ENCODE measurements at places on chromosomes 12 and 14.

- no peak for DNase-seq
Measured at GRCh38 chr14:72679536-72680151, 214.3 kb downstream of the DPF3 start.

DNA sequence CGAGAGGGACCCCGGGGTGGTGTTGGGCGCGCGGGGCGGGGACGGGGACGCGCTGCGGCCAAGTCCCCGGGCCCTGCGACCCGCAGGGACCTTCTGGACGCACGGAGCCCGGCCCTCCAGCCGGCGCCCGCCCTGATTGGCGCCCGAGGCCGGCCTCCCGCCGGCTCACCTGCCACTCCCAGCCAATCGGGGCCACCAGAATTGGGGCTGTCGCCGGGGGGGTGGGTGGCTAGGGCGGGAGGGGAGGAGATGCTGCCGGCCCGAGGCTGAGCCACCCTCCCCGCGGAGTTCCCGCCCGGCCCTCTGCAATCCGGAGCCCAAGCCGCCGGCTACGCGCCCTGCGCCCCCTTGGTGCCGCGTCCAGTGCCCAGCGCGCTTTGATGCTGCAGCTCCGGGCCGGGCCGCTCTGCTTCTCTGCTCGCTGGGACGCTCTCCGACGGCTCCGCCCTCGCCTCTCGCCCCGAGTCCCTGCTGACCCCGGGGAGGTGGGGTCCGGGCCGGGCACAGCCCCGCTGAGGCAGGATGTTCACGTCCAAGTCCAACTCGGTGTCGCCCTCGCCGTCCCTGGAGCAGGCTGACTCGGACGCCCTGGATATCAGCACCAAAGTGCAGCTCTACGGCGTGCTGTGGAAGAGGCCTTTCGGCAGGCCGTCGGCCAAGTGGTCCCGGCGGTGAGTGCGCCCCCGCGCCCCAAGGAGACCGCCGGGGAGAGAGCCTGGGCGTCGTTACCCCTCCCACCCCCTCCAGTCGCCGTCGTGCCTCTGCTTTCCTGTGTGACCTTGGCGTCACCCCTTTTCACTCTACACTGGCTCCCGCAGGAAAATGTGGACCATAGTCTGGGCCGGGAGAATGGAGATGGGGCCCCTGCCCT is at the start of gene PLEKHD1:
Gene PLEKHD1, plus strand, starts transcription at position 285 of the 871 bp plus-strand sequence. Its CDS starts 238 bp downstream, at position 523.
- peak; percentile 56 for DNase-seq

DNA sequence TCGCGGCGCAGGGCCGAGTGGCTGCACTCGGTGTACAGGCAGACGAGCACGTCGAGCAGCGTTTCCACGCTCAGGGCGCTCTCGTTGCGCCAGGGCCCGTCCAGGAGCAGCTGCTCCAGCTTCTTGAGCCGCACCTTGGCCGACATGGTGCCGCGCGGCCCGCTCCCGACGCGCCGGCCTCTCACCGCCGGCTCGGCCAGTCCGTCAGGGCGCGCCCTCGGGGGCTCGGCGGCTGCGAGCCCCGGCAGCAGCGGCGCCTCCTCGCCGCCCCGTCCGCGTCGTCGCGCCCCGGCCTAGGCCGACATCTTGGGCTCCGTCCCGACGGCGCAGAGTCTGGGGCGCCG is 349 bp downstream of the CDC42BPB start:
- DNase-seq = peak; percentile 59

DNA sequence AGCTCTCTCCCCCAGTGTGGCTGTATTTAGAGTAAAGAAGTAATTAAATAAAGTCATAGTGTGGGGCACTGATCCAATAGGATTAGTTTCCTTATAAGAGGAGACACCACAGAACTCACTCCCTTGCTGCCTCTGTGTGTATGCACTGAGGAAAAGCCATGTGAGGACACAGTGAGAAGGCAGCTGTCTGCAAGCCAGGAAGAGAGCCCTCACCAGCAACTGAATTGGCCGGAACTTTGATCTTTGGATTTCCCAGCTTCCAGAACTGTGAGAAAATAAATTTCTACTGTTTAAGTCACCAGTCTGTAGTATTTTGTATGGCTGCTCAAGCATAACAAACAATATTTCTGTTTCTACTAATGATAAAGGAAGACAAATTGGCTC is 368.7 kb upstream of the PRICKLE1 start:
- no peak for DNase-seq

- DNase-seq = peak; percentile 84
Measured at GRCh38 chr14:75277008-75277814, 1.4 kb upstream of the FOS start.

- no peak for DNase-seq
Measured at GRCh38 chr12:124208489-124208888, 86.4 kb upstream of the RFLNA start.

- DNase-seq = no peak
Measured at GRCh38 chr14:94376108-94376975, 12.1 kb downstream of the SERPINA1 start.

DNA sequence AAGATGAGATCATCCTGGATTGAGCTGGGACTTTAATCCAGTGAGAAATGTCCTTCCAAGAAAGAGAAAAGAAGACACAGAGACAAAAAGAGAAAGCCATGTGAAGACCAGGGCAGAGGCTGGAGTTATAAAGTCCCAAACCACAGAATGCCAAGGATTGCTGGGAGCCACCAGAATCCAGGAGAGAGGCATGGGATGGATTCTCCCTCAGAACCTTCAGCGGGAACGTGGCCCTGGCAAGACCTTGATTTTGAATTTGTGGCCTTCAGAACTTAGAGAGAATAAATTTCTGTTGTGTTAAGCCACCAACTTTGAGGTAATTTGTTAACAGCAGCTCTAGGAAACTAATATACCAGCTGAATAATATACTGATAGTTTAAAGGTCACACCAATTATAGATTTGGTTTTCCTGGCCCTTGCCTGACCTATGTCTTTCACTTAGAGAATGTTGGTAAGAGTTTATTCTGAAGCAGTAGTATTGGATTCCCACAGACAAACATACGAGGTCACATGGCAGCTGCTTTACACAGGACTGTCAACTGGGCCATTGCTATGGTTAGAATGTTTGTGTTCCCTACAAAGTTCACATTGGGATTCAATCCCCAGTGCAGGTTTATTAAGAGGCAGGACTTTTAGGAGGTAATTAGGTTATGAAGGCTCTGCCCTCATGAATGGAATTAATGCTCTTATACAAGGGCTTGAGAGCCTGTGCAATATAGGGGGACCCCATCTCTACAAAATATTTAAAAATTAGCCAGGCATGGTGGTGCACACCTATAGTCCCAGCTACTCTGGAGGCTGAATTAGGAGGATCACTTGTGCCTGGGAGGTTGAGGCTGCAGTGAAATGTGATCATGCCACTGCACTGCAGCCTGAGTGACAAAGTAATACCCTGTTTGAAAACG is 156.5 kb upstream of the EEA1 start:
- DNase-seq = no peak

DNA sequence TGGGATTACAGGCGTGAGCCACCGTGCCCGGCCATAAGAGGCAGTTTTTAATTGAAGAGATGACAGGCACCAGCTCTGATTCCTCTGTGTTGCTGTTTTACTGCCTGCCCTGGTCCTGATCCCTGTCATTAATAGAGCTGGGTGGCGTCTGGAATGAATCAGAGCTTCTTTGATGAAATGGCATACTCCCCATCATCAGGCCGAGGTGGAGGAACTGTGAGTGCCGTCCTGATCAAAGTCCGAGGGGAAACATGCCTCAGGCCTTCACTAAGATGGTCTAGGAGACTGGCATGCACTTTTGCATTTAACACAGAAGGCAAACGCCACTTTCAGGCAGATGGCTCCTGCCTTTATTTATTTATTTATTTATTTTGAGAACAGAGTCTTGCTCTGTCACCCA is 34.1 kb downstream of the IL31 start:
- DNase-seq = no peak

DNA sequence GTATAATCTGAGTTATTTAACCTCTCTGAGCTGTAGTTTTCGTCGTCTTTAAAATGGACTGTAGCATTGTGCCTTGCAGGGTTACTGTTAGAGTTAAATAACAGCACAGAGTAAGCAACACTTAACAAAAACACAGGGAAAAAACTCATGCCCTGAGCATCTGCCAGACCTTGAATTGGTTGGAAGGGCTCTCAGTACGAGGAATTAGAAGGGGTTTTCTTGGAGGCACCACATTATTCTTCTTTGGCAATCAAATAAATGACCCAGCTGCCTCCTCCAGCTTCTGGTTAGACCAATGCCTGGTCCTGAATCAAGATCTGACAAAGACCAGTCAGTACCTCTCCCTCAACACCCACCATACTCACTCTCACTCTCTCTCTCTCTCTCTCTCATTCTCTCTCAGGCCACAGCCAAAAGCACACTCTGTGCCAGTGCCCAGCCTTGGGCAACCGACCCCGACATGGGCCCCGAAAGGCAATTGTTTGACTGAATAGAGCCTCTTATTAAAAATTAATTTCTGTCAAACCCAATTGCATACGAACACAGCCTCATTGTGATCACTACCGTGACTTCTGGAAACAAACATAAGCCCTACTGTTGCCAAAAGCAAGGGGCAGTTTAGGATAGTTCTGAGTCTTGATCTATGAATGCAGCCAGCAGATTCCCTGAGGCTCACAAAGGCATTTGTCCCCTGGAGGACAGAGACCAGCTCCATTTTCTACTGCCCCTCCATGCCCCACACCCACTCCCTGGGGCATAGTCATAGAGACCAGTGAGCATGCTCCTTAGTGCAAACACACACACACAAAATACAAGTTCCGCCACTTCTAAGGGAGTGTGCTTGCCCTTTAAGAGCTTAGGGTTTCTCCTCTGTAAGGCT is 23.9 kb downstream of the DUSP6 start:
- no peak for DNase-seq

- DNase-seq = no peak
Measured at GRCh38 chr14:104132981-104133380, 5.4 kb upstream of the KIF26A start.

- peak; percentile 76 for DNase-seq
Measured at GRCh38 chr12:121792607-121793439, 665 bp downstream of the RHOF start.
